ENCODE measurements at places on chromosomes 7 and 10.
A peak's percentile ranks its signal among the peaks of the same experiment; 100 is the strongest.

- no peaks in the 10 kb centered on the region for H3K27me3 ChIP-seq
- peaks cover 48% of the 10 kb centered on the region for H3K4me1 ChIP-seq
- DNase-seq: peak; percentile 68
Observed at GRCh38 chr7:47513741-47514241, 68.1 kb downstream of the TNS3 start.

DNA sequence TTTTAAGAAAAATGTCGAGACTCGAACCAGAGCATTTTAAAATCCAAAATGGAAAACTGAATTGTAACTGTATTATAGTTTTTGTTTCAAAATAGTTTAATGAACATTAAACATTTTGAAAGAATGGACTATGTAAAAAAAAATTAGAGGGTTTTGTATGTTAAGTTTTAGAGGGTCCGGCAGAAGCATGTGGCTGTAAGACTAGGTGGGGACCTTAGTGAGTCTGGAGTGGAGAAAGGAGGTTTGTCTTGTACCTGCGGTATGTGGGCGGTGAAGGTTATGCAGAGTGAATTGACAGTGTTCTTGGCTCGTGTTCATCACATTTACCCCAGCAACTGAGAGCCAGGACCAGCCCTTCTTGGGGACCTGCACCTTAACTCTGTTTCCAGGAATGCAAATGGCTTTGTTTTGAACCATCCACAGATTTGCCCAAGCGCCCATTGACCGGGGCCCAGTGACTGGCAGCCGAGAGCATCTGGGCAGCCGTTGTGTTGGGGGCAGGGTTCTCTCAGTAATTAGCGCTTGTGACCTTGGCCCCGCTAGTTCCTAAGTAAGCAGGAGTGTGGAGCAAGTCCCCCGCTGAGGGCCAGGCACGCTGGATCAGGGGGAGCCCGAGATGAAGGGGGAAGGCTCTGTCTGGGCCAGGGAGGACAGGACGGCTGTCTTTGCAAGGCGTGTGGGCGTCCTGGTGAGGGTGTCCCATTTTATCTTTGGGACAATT is 1.4 kb upstream of the KLF6 start:
- H3K4me1 ChIP-seq: peaks cover 23% of the 10 kb centered on the region
- H3K4me3 ChIP-seq: peak overlapping the region; percentile 76
- H3K27me3 ChIP-seq: no peaks in the 10 kb centered on the region
- peak; percentile 80 for DNase-seq
- peaks cover 7% of the 10 kb centered on the region for H3K36me3 ChIP-seq

GRCh38 chr7:106883456-106884026 is 18.5 kb downstream of the PIK3CG start:
- H3K36me3 ChIP-seq: peaks cover 62% of the 10 kb centered on the region
- H3K27ac ChIP-seq: no peak overlapping the region
- no peaks in the 10 kb centered on the region for H3K27me3 ChIP-seq
- H3K4me1 ChIP-seq: no peaks in the 10 kb centered on the region
- no peak for DNase-seq
- no peak overlapping the region for H3K4me3 ChIP-seq

DNA sequence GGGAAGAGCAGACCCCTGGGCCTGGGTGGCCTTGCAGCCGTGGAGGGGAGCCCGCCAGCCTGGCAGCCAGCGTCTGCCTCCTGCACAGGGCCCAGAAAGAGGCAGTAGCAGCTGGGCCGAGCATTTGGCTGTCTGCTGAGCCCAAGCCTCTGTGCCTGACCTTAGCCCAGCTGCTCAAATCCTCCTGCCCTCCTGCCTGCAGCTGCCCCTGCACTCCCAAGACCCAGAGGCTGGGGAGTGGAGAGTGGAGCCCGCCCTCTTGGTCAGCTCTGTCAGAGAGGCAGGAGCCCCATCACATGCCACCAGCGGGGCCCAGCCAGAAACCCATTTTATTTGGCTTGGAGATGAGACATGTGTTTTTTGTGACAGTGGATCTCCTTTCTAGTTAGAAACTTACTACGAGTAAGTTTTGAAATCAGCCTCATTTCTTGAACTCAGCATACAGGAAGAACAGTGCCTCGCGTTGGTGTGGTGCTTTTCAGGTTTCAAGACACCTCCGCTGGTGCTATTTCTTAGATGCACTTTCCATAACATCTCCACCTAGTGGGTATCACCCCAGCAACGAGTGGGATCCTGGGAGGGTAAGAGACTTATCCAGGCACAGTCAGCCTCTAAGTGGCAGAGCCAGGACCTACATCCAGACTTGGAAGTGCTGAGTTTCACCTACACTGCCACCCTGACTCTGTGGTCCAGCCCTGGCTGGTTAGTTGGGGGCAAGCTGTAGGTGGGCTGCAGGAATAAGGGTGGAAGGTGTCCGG is 477.1 kb downstream of the RPS24 start:
- no peak overlapping the region for H3K27ac ChIP-seq
- no peak overlapping the region for H3K4me3 ChIP-seq
- H3K36me3 ChIP-seq: no peaks in the 10 kb centered on the region

GRCh38 chr10:91536111-91536510 is 96.8 kb downstream of the PPP1R3C start:
- no peaks in the 10 kb centered on the region for H3K4me1 ChIP-seq

All from spleen (tissue), 13 donors.